ENCODE measurements at places on chromosomes 16 and 17.

GRCh38 chr16:74868501-74868900, 93.9 kb upstream of the FA2H start:
- DNase-seq, result no peak

- no peak for DNase-seq
These were observed 377.5 kb upstream of the DYNLRB2 start for GRCh38 chr16:80163339-80163738.

DNA sequence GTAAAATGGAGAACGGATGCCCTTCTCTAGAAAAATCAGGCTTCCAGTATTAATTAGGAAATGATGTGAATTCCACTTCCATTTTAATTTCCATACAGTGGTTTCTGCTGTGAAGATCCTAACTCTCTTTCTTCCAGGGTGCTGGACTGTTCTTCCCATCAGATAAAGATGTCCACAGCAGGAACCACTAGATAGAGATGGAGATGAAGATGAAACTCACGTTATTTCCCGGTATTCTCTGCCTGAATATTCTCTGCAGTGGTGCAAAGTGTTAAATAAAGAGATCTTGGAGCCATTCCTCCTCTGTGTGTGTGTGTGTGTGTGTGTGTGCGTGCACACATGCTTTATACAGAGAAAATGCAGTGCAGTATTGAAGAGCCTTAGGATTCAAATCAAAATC, 727.5 kb downstream of the KCNJ2 start:
- no peak for DNase-seq

- peak; percentile 51 for DNase-seq
These were observed 115.8 kb downstream of the NPIPB11 start for GRCh38 chr16:29290631-29291247.

GRCh38 chr16:74111456-74111982, 185.1 kb upstream of the PSMD7 start:
- DNase-seq, result no peak

DNA sequence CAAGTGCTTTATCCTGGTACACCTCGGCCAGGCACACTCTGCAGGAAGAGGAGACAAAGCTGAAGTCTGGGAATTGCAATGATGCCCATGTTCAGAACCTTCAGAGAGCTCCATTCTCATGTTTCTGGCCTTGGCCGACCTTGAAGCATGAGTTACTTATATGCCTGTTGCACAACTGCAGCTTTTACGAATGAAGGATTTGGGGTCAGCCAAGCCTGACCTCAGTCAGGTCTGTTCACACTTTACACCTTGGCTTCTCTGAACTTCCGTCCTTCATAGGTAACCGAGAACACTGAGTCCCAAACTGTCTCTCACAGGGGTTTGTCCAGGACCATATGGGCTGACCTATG, 66.7 kb downstream of the GTF3C1 start:
- DNase-seq, result no peak

DNA sequence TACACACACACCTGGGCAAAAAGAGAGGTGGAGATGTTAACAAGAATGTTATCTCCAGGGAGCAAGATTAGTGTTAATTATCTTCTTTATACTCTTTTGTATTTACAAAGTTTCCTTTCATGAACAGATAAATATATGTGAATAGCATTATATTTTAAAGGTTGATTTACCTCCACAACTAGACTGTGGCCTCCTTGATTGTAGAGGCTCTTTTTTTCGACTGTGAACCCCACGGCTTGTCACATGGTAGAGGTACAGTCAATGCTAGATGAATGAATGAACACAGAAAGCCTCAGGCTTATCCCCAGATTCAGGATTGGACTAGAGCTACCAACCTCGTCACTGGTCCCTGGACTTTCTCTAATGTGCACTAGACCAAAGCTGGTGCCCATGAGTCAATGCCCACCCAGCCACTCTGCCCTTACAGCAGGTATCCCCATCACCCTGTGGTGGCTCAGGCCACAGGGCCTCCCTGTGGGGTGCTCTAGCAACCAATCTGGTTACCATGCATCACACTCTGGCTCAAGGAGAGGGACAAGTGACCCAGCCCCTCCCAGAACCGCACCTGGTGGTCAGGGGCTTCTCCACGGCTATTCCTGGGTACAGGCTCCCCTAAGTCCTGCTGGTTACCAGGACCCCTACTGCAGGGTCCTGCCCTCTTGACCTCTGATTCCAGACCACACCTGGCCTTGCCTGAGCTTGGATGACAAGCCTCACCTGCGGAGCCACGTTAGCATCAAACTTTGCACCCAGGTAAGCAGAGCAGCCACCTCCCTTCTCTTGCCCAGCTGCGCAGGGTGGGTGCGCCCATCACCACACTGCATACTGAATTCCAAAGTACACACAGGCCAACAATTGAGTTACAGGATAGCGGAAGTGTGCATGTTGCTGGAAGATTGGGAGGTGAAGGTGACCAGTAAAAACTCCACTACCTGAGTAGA, 101.0 kb downstream of the CDYL2 start:
- DNase-seq, result no peak

DNA sequence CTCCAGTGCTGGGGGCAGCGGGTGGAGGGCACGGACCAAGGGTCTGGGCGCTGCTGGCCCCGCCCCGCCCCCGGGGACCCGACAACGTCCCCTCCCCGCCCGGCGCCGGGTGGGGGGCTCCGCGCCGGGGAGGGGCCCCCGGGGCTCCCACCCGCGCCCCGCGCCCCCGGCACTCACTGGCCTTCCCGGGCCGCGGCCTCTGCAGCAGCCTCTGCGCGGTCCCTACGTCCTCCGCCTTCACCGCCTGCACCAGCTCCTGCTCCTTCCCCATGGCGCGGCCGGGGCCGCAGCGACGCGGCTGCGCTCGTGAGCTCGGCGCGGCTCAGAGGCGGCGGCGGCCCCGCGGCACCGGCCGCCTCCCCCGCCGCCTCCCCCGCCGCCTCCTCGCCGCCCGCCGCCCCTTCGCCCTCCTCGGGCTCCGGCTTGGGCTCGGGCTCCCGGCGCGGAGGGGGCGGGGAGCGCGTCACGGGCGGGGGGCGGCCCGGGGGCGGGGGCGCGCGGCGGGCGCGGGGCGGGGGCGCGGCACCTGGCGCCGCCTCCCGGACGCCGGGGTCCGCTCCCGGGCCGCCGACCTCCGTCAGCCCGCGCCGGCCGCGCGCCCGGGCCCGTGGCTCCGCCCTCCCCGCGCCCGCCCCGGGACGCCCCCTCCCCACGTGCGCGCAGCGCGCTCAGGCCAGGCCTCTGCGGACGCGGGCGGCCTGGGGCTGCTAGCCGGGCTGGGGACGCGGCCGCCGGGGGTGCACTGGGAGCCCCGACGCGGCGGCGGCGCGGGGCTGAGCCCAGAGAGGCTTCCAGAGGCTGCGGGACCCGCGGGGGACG, at the start of gene CASKIN1:
Gene CASKIN1 (minus strand): TSS at position 444 of the 819 bp plus-strand sequence. CDS start 173 bp downstream, at position 271.
- DNase-seq, result no peak

DNA sequence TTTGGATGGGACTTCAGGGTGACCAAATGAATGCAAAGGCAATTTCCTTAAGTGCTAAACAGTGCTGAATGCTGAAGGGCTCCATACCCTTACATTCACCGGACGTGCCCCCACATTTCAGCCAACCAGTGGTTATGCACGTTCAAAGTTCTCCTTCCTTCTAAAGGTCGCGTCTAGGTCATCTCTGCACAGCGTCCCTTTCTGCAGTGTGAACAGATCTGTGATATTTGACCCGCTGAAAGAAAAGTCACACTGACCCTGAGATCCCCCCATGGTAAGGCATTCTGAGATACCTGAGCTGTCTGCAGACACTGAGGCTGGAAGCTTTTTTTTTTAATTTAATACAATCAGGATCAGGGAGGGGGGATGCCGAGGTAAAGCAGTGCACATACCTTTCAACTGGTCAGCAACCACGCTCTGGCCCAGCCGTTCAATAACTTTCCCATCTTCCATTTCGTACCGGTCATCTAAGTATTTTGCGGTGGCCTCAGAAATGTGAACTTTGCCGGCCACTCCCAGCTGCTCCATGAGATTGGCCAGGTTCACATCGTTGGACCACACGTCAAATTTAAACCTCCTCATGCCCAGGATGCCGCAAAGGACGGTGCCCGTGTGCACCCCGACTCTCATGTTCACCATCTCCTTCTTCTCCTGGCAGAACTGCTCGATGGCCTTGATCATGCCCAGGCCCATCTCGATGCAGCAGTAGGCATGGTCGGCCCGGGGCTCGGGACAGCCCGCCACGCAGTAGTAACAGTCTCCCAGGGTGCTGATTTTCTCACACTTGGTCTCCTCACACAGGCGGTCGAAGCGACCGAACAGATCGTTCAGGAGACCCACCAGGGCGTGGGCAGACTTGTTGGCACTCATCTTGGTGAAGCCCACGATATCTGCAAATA, 2.6 kb downstream of the ADCY9 start:
- no peak for DNase-seq

Data from stimulated activated CD4-positive, alpha-beta T cell treated with anti-CD3 and anti-CD28 coated beads, Interleukin-12 subunit alpha, Interleukin-12 subunit beta, amount 100 ng/mL, for 4 hours (primary cell).